ENCODE measurements at places on chromosomes 7 and 10. TPM values are rescaled to one million over a fixed set of nuclear protein-coding genes. Genes with fewer than 3 reads are reported as not detected.

DNA sequence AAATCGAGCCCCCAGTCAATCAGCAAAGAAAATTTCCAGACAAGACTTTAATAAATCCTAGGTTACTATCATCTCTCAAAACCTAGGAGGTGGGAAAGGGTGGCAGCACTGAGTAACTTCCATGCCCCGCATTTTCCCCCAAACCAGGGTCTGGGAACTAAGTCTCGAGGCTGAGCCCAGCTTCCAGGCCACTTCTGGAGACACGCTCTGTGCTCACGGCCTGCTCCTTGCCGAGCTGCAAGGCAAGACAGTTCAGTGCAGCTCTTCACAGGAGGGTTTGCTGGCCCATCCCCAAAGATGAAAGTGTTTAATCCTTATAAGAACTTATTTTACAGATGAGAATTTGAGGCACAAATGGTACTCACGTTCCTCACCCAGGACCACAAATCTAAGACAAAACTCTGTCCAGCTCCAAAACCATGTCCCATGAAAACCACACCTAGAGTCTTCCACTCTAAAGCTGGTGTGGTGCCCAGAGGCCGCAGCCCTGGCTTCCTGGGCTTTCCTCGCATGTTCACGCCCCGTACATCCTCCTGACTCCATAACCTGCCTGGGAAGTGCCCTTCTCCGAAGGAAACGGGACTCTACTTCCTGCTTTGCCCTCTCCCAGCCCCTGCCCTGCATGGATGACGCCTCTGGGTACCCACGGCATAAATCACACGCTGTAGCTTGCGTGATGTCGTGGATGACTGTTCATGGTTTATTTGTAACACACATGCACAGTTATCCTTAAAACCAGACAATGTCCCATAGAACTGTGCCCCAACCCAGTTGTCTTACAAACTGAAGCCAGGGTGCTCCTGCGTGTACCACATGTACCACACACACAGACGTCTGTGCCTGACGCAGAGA, 201.2 kb downstream of the DIP2C start:
- H3K4me3 ChIP-seq = no peak overlapping the region
- H3K36me3 ChIP-seq = peaks cover 2% of the 10 kb centered on the region
- H3K4me1 ChIP-seq = peaks cover 60% of the 10 kb centered on the region
- H3K27ac ChIP-seq = no peak overlapping the region
- no peak for DNase-seq

DNA sequence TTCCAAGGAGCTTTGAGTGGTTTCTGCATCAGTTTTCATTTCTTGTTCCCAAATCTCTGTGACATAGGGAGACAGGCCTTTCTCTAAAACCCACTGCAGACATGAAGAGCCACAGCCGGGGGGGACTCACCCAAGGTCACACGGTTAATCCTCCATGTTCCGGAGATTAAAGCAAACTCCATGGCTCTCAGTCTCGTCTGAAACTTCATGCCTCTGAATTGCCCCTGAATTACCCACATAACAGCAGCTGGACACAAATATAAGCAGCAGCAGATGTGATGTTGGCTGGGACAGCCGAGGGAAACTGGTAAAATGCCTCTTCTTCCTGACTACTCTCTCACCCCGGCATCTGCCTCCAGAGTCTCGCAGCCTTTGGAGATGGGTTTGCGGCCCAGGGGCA, 402.2 kb downstream of the DNAJB6 start:
- H3K4me1 ChIP-seq = peaks cover 24% of the 10 kb centered on the region
- H3K27ac ChIP-seq = no peak overlapping the region
- H3K36me3 ChIP-seq = no peaks in the 10 kb centered on the region

GRCh38 chr7:37705976-37706375, 22.4 kb downstream of the GPR141 start:
- H3K27ac ChIP-seq = no peak overlapping the region
- no peak for DNase-seq
- no peaks in the 10 kb centered on the region for H3K36me3 ChIP-seq
- H3K4me3 ChIP-seq = no peak overlapping the region

- H3K4me1 ChIP-seq = peaks cover 22% of the 10 kb centered on the region
- peak within 1 kb of the TSS; percentile 42 for H3K27ac ChIP-seq
- peaks cover 4% of the 10 kb centered on the region for H3K27me3 ChIP-seq
- peak within 1 kb of the TSS; percentile 77 for H3K4me3 ChIP-seq
Measured at GRCh38 chr10:71319042-71319799, at the start of gene SLC29A3. TSS of gene SLC29A3 (plus strand) at chr10:71319259. CDS start at chr10:71319310, 51 bp downstream.

DNA sequence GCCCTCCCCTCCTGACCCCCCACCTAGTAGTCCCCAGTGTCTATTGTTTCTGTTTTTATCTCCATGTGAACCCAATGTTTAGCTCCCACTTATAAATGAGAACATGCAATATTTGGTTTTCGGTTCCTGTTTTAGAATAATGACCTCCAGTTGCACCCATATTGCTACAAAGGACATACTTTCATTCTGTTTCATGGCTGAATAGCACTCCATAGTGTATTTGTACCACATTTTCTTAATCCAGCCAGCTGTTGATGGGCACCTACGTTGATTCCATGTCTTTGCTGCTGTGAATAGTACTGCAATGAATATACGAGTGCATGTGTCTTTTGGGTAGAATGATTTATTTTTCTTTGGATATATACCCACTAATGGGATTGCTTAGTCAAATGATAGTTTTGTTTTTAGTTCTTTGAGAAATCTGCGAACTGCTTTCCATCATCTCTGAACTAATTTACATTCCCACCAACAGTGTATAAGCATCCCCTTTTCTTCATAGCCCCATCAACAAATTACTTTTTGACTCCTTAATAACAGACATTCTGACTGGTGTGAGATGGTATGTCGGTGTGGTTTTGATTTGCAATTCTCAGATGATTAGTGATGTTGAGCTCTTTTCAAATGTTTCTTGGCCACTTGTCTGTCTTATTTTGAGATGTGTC, 128.4 kb upstream of the PHYHIPL start:
- H3K27ac ChIP-seq = no peak overlapping the region
- DNase-seq = no peak
- no peak overlapping the region for H3K4me3 ChIP-seq
- H3K4me1 ChIP-seq = no peaks in the 10 kb centered on the region
- no peaks in the 10 kb centered on the region for H3K27me3 ChIP-seq

DNA sequence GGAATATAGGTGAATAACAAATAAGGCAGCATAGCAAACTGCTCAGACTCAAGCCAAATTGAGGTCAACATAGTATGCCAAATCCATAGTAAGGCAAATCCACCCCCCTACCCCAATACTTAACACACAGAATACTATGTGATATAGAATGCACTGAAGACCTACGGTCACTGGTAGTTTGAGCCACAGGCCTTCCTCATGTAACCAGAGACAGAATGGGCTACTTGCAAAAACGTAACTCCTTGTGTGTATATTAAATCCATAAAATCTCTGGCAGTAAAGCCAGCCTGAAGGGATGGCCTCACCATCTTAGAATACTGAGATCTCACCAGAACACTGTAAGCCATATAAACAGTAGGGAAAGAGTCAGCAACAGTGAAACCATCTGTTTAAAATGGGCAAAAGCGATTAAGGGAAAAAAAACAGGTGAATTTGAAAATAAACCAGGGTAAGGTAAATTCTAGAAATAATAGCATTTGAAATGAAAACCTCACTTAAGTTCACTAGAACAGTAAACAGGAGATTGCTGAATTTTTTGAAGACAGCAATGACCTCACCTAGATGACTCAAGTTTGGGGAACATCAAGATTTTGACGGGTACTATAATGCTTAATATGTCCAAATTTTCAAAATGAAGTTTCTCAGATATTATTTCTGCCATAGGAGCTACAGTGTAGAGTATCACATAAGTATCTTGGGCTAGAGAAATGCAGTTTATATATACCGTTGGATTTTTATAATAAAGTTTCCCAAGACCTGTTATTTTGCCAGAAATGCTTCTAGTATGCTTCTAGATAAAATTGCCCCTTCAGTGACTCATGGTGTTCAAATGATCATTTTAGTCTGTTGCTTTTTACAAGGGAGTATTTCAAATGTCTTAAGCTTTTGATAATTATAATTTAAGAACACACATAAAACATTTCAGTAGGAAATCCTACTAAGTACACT, 13.9 kb downstream of the HNRNPA2B1 start:
- peaks cover 15% of the 10 kb centered on the region for H3K36me3 ChIP-seq
- H3K27ac ChIP-seq = no peak overlapping the region
- DNase-seq = no peak
- peaks cover 3% of the 10 kb centered on the region for H3K4me1 ChIP-seq

DNA sequence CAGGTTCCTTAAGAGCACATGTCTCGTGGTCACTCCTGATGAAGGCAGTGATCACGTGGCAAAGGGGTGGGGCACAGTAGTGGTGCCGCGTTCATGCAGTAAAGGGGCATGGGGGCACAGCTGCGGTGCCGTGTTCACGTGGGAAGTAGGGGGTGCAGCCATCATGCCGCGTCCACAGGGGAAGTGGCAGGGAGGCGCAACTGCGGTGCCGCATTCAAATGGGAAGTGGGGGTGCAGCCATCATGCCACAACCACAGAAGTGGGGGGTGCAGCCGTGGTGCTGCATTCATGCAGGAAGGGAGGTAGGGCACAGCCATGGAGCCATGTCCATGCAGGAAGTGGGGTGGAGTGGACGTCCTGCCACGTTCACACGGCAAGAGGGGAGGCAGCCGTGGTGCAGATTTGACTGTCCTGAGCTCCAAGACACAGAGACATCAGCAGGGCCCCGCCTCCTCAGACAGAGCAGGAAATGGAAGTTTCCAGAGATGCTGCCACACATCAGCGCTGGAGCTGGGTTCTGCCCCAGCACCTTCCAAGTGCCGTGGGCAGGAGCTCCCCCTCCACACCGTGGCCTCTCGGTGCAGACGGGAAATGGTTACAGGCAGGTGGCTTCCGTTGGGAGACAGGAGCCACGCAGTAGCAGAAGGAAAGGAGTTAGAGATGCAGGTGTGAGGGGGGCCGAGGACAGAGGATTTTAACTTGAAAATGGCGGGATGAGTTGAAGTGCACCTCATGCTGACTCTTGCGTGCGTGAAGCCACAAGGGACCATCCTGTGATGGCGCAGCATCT, 95.0 kb upstream of the DDC start:
- no peaks in the 10 kb centered on the region for H3K36me3 ChIP-seq
- no peaks in the 10 kb centered on the region for H3K27me3 ChIP-seq
- no peak overlapping the region for H3K4me3 ChIP-seq
- H3K27ac ChIP-seq = no peak overlapping the region

DNA sequence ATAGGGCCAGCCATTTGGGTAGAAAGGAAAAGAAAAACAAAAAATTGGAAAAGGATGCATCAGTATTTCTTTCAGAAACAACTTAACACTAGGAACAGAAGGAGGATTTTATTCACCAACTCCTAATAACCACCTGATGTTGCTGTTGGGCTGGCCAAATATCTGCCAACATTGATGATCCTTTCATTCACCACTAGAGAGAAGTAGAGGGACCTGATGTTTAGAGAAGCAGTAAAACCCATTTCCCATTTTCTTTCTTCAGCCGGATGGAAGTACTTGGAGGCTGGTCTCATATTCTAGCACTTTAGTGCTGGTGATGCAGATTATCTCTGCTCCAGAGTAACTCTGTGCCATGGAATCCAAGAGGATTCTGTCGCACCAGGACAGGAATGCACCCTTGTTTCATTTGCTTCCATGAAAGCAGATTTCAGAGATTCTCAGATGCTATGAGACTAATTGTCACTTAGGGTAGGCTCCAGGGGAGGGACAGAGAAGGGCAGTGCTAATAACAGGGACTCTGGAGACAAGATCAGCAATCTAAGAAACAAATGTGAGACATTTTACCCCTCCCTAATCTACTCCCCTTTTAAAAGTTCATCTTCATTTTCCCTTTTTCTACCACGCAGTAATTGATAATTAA, 3.1 kb downstream of the KLLN start:
- peak; percentile 82 for DNase-seq
- no peaks in the 10 kb centered on the region for H3K36me3 ChIP-seq
- peaks cover 7% of the 10 kb centered on the region for H3K4me1 ChIP-seq
- H3K4me3 ChIP-seq = no peak overlapping the region
- H3K27me3 ChIP-seq = no peaks in the 10 kb centered on the region

DNA sequence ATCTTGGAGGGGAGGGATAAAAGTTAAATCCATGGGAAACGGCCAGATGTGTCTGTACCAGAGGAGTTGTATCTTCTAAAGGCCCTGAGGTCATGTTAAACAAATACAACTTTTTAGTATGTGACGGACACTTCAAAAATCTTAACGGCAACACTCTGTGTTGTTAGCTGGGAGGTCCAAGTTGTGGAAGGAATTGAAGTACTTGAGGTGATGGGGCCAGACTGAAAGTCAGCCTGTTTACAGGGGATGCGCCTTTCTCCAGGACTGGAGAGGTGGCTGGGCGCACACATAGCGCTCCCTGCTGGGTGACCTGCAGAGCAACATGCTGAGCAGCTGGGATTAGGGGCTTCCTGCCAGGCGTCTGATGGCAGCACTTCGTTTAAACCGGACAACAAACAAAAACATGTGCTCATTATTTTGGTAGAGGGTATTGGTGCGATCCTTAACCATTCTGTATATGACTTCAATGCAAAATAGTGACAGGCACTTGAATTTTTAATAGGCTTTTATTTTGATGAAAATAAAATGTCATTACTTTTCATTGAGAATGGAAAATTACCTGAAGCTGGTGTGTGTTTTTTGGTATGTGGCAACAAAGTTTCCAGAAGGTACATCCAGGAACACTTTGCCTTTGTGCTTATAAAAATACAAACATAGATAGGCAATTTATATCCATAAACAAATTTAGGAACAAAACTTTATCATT, 198.2 kb downstream of the MLLT10 start:
- no peaks in the 10 kb centered on the region for H3K27me3 ChIP-seq
- H3K36me3 ChIP-seq = peaks cover 24% of the 10 kb centered on the region
- no peak overlapping the region for H3K4me3 ChIP-seq
- H3K4me1 ChIP-seq = peaks cover 6% of the 10 kb centered on the region
- H3K27ac ChIP-seq = no peak overlapping the region

DNA sequence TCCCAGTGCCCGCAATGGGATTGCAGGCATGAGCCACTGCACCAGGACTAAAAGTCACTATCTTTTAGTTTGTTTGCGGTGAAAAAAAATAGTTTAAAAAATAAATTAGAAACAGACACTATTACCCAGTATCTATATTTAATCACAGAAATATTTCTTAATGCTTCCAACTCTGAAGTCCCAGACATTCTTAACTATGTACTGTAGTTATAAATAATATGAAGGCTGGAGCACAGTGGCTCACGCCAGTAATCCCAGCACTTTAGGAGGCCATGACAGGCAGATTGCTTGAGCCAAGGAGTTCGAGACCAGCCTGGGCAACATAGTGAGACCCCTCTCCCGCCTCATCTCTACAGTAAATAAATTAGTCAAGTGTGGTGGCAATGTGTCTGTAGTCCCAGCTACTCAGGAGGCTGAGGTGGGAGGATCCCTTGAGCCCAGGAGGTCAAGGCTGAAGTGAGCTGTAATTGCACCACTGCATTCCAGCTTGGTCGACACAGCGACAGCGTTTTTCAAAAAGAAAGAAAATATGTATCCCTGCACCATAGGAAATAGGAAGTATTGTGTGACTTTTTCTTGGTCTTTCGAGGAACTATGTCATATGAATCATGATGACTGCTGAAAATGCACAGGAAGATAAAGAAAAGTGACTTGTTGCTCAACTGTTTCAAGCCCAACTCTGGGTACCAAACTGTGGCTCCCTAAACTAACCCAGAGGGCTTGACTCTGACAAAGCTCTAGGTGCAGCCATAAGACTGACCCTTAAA, 74.9 kb upstream of the STEAP1B start:
- H3K4me1 ChIP-seq = peaks cover 11% of the 10 kb centered on the region
- no peak overlapping the region for H3K4me3 ChIP-seq
- DNase-seq = peak; percentile 66
- no peaks in the 10 kb centered on the region for H3K36me3 ChIP-seq
- no peak overlapping the region for H3K27ac ChIP-seq

- no peak overlapping the region for H3K4me3 ChIP-seq
- H3K36me3 ChIP-seq = no peaks in the 10 kb centered on the region
- peaks cover 11% of the 10 kb centered on the region for H3K4me1 ChIP-seq
- H3K27me3 ChIP-seq = no peaks in the 10 kb centered on the region
- no peak overlapping the region for H3K27ac ChIP-seq
- no peak for DNase-seq
Measured at GRCh38 chr7:39434012-39434411, 132.2 kb upstream of the YAE1 start.

ADAP1 gene
- total RNA-seq = 2.0 TPM

NCF1 gene
- total RNA-seq = 0.66 TPM

LDB3 gene
- 208 TPM for total RNA-seq

CHCHD1 gene
- 33.3 TPM for total RNA-seq

Data from muscle of leg (tissue), 16 donors.